ENCODE measurements at places on chromosomes 1 and 21.

DNA sequence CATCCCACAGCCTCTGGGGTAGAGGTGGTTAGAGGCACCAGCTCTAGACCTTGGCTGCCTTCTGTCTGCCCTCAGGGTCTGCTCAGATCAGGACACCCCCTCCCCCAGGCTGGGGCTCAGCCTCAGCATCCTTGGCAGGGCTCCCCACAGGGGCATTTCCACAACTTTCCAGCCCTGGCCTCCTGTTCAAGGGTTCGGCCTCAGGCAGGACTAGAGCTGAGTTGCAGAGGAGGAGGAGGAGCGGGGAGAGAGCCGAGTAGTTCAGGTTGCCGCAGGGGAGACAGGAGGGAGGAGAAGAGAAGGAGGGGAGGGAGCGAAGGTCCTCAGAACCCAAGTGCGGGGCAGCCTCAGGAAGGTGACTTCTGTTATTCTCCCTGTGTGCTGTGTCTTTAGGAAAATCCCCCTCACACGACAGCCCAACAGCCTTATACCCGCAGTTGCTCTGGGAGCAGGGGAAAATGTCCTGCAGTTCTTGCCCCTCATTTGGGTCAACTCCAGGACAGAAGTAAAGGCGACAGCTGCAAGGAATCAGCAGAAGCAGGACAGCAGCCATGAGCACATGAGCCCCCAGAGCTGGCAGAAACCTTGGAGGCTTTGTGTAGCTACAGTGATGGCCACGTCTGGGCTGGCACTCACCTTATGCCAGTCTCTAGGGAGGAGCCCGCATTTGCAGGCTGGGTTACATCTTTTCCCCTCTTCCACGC lies 46.5 kb upstream of the TENT5B start:
- no peak for DNase-seq

DNA sequence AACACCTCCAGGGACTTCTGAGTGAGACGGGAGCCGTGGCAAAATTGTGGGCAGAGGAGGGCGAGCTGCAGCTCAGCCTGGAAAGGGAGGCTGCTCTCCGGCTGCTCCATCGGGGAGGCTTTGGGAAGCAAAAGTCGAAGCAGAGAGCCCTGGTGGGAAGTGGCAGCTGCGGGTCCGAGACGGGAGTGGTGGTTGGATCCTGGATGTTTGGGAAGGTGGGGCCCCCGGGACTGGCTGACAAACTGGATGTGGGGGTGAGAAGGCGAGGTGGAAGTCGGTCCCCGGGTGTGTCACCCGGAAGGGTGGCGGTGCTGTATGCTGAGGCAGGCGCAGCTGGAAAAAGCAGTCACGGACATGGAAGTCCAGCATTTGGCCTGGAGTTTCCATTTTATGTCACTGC lies 52.1 kb downstream of the KCNAB2 start:
- no peak for DNase-seq

- DNase-seq: peak; percentile 12
Observed at GRCh38 chr1:5637171-5637570, 355.1 kb downstream of the NPHP4 start.

DNA sequence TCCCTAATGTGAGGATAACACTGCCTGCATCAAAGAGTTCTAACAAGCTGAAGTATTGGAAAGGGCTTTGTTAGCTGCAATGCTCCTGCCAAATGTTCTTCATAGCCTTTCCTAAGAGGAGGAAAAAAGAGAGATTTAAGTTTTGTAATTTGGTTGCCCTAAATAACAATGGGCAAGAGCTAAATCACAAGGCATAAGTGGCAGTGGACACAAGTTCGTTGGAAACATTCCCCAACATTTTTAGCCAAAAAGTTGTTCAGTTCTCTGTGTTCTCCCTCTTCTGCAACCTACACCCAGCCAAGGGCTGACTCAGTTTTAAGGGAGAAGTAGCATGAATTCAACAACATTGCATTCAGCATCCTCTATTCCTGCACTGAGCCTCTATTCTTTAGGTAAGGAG lies 2.6 kb upstream of the UQCRHL start:
- DNase-seq: no peak

- DNase-seq: no peak
Observed at GRCh38 chr1:206710460-206710823, 25.7 kb downstream of the MAPKAPK2 start.

DNA sequence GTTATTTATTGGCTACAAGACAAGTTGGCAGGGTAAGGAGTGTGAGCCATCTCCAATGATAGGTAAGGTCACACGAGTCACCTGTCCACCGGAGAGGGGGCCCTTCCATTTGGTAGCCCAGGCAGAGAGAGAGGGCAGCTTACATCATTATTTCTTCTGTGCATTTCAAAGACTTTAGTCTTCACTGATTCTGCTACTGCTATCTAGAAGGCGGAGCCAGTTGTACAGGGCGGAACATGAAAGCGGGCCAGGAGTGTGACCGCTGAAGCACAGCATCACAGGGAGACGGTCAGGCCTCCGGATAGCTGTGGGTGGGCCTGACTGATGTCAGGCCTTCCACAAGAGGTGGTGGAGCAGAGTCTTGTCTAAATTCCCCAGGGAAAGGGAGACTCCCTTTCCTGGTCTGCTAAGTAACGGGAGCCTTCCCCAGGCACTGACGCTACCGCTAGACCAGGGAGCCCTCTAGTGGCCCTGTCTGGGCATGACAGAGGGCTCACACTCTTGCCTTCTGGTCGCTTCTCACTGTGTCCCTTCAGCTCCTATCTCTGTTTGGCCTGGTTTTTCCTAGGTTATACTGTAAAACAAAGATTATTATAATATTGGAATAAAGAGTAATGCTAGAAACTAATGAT lies 36.7 kb downstream of the ZNF695 start:
- DNase-seq: peak; percentile 2

GRCh38 chr1:5991381-5992025 lies 722 bp downstream of the NPHP4 start:
- no peak for DNase-seq

DNA sequence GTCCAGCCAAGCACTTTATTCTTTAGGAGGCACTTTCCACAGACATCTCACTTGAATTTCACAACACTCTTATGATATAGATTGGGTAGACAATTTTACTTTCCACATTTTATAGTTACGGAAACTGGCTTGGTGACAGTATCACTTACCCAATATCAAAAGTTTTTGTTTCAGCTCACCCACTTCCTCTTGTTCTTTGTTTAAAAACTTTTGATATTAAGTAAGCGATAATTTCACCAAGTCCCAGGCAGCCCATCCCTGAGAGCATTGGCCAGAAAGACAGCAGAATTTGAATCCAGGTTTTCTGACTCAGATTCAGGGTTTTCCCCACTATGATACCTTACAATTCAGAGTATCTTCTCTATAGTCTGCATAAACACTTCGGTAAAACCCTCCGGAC lies 60.0 kb downstream of the LRIG2 start:
- no peak for DNase-seq

- DNase-seq: no peak
Observed at GRCh38 chr1:158203693-158204457, 23.2 kb downstream of the CD1D start.

DNA sequence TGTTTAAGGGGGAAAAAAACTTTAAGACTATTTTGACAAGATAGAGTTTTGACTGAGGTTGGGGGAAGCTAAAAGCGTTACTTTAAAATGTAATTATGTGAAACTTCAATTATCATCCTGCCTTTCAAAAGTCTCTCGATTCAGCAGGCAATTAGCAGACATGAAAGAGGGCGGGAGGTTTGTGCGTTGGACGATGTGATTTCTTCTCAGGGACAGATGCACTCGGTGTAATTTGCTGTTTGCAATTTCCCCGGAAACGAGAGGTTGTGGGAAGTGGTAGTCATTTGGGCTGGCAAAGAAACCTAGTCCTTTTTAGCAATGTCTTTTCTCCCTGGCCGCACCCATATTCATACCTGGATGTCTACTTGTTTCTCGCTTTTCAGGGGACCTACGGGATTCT lies 27.1 kb downstream of the KAZN start:
- no peak for DNase-seq

DNA sequence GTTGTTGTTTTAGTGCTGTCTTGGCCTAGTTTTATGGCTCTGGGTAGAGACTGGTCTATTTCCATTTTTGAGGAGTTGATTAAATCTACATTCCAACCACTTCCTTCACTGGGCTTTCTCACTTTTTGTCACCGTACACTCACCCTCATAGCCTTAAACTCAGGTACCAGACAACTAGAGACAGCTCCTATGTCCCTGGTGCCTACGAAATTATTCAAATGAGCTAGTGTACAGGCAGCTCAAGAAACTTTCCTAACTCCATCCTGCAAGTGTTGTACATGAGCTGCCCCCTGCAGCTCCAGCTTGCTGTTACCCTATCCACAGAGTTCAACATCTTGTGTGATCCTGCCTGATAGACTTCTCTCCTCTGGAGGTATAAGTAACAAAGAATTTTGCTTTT lies 704.8 kb upstream of the RGS18 start:
- DNase-seq: no peak

DNA sequence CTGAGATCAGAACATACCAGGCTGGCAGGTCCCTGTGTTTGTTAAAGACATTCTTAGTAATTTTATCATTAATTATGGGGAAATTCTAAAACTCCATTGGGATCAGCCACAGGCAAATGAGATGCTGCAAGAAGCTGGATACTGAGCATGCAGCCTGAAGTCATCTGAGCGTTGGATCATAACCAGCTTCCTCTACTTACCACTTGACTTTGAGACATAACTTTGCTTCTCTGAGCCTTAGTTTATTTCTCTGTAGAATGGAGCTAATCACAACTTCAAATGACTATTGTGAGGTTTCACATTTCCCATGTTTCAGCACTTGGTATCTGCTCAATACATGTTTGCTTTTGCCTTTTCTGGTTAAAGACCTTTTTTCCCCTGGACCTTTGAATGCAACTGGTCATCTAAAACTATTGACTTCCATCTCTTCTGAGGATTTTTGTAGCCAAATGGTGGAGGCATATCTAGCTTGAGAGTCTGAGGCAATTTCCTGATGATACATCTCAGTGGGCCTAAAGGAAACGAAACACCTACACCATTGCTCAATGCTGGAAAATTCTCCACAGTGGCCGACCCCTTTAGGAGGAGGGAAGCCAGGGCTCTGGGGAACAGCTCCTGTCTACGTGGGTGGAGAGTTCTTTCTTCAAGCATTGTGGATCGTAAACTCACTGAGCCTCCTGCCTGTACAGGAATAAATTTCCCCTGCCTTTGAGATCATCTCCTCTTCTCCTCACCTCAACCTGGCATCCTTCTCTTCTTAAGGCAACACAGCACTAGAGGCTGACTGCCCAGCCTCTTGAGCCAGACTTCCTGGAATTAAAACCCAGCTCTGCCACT lies 109.1 kb upstream of the HOOK1 start:
- no peak for DNase-seq

GRCh38 chr1:42133809-42134526 lies 19.2 kb upstream of the GUCA2B start:
- DNase-seq: no peak

GRCh38 chr21:34579411-34579810 lies 35.5 kb downstream of the RCAN1 start:
- DNase-seq: no peak

DNA sequence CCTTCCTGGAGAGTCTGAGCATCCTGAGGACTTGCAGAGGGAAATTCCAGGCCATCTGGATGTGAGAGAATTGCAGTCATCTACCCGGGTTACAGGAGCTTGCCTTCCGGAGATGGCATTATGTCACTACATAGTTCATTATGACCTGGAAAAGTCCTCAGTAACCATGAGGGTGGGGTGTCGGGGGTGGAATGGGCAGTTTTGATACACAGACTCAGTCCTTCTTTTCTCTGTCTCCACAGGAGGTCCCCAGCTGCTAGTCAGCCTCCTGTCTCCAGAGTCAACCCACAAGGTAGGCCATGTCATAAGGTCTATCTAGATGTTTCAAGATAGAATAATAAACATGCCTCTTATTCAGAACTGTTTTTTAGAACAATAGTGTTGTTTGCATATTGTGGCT lies 268.2 kb upstream of the SGIP1 start:
- DNase-seq: no peak

- no peak for DNase-seq
Observed at GRCh38 chr1:240029418-240029817, 62.3 kb upstream of the FMN2 start.

DNA sequence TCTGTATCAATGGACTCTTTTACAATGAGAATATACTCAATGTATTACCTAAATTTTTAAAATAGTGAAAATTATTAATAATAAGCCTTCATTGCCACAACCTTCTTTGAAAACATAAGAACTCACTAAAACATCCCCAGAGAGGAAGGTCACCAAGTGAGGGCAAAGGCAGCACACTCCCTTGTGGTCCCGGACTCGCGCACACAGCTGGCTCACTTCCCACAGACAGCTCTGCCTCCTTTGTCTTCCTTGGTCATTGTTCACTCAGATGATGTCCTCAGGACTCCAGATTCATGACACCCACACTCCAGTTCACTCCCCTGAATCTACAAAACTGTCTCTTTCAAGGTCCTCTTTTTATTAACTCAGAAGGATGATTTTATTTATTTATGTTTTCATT lies 19.2 kb upstream of the UBR4 start:
- no peak for DNase-seq

- DNase-seq: no peak
Observed at GRCh38 chr1:180915426-180915965, 2.8 kb downstream of the KIAA1614 start.

- DNase-seq: no peak
Observed at GRCh38 chr1:232184561-232185530, 445.1 kb downstream of the SIPA1L2 start.

DNA sequence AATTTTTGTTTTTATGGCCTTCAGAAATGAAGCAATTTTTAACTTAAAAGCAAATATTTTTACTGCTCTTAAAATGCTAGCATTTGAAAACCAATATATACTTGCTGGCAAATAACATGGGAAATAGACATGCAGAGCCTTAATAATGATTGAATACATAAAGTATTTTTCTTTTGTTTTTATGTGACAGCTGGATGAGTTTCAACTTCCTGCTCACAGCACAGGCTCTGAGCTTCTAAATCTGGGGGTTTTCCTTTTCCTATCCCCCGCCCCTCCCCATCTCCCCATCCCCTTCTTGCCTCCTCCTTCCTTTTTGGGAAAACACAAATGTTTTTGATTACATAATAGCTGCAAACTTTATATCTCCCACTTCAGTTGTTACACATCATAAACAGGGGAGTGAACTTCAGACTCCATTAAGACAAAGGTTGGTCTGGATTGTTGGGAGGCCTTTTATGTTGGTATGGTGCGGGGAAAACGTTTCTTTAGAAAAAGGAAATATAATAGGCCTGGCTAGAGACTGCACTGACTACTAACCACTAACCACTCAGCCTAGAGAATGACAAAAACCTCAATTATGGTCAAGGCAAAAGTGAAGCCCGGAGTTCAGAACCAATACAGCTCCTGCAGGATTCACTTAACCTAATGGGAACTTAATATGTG lies 116.1 kb upstream of the GORAB start:
- DNase-seq: no peak

All from stimulated activated CD8-positive, alpha-beta memory T cell treated with anti-CD3 and anti-CD28 coated beads, Interleukin-7, amount 100 ng/mL, for 1 hour (primary cell).